Stimulated activated CD8-positive, alpha-beta memory T cell treated with anti-CD3 and anti-CD28 coated beads, Interleukin-15, amount 100 ng/mL, for 1 hour (primary cell): ENCODE measurements at places on chromosomes 5 and 9.

- no peak for DNase-seq
These were observed 2.6 kb upstream of the CEP72 start for GRCh38 chr5:609506-609905.

DNA sequence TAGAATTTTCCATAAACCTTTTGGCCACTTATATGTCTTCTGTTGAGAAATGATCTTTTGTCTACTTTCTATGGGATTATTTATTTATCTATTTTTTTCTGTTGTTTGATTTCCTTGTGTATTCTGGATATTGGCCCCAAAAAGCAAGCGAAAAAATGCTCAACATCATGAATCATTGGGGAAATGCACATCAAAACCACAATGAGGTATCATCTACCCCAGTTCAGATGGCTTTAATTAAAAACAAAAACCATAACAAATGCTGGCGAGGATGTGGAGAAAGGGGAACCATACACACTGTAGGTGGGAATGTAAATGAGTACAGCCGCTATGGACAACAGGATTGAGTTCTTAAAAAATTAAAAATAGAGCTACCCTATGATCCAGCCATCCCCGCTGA, 125.0 kb upstream of the LPCAT1 start:
- no peak for DNase-seq

DNA sequence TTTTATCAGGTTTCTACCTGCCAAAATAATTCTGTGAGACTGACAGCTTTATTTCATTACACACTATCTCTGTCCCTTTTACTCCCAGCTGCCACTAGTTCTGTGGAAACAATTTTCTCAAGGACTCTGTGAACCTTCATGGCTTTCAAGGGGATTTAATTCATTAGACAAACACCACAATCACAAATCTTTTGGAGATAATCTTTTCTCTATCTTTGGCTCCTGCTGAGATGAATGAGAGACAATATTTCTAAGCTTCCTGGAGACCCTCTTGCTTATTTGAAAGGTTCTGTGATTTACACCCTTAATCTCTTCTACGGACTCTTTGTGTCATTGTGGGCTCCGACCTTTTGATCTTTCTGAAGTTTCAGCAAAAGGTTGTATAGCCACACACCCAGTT, 222.6 kb downstream of the PRDM9 start:
- no peak for DNase-seq

- DNase-seq, result no peak
These were observed 223.0 kb downstream of the IRX1 start for GRCh38 chr5:3818624-3819023.

- DNase-seq, result no peak
These were observed 124.2 kb downstream of the GNA14 start for GRCh38 chr9:77523891-77524290.

GRCh38 chr9:132114102-132114707, 34.5 kb upstream of the MED27 start:
- no peak for DNase-seq

- DNase-seq, result no peak
These were observed 901.0 kb upstream of the CTNND2 start for GRCh38 chr5:12805165-12805698.

- DNase-seq, result no peak
These were observed 31.0 kb downstream of the KIF4B start for GRCh38 chr5:155044591-155044990.

DNA sequence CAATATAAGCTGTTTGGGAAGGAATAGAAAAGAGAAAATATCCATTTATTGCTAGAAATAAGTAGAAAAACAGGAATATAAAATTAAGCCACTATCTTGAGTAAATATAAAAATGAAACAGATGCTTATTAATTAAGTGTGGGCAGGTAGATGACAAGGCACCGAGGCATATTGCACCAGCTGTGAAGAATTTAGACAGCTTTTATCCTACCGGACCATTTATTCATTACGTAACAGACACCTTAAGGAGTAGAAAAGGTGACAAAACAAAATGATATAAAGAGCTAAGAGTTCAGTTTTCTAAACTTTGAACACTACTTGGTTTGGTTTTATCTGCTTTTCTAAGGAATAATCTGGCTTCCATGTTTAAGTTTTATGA, 404.1 kb downstream of the PTPRD start:
- no peak for DNase-seq

GRCh38 chr5:10364186-10364689, 10.7 kb downstream of the MARCHF6 start:
- no peak for DNase-seq

GRCh38 chr5:139880416-139881142, 85.0 kb downstream of the PSD2 start:
- DNase-seq, result no peak

GRCh38 chr9:131799177-131799823, 59.4 kb upstream of the RAPGEF1 start:
- DNase-seq, result peak; percentile 46

DNA sequence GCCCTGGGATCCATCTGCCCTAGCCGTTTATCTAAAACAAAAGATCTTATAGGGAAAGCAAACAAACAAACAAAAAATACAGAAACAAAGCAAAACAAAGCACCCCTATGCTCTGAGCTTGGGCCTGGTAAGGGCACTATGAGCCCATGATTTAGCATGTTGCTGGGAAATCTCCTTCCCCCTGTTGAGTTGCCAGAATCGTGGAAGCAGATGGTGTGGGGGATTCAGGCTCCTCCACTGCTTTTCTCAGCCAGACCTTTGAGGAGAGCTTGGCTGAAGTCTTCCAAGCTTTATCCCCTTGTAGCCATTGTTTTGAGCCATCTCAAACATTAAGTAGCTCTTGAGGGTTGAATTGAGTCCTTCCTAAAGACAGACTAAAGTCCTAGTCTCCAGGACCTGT, 29.9 kb downstream of the TMC1 start:
- no peak for DNase-seq

- DNase-seq, result no peak
These were observed 636.7 kb downstream of the NR2F1-AS1 start for GRCh38 chr5:92944337-92944736.

GRCh38 chr5:65672796-65673195, 48.0 kb downstream of the SHLD3 start:
- no peak for DNase-seq

DNA sequence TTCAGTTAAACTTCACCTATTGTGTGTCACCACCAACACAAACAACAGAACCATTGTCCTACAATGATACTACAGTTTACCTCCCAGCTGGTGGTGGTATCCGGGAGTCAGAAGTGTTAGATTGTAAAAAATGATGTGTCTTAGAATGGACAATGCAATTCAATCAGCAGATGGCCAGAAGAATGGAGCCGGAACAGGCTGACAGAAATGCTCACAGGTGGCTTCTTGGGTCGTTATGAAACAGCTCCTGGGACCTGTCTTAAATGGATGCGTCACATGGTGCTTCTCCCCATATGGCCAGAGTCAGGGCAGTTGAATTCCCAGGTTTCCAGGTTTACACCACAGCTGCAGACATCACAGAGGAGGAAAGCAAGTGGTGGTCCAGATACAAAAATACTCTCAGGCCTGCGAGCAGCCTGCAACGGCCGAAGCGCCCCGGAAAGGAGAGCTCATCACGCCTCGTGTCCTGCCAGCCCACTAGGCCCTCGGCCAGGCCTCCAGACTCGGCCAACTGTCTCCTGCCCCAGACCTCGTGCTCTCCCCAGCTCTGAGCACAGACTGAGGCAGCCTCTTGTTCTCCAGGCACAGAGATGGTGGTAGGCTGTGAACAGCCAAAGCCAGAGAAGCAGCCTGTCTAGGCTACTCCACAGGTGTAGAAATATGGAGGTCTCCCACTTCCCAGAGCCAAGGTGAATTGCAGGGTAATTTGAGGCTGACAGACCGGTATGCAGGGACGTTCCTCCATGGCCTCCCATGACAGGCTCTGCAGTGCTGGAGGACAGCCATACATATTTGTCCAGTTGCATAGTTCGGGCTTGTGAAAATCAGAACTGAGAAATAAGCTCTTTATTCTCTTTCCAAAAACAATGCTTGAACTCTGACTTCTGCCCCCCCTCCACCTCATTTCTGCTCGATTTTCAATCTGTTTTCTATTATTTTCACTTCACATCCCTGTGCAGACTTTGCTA, 98.5 kb upstream of the SPATA31C2 start:
- no peak for DNase-seq

DNA sequence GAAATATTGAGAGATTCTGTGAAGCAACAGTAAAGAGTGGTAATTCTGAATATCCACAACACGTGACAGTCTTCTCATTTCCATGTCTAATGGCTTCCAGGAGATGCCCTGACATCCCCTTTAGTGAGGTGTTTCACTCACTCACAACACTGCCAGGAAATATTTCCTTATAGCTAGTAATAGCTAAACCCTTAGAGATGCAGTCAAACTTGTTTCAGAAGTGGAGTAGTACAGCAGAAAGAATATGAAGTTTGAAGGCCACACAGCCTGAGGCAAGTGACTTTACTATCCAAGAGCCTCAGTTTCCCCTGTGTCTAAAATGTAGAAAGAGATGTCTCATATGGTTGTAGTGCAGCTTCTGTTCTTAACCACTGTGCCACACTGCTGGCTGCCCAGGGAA, 139.2 kb downstream of the CDK5RAP2 start:
- DNase-seq, result no peak

GRCh38 chr5:44697025-44697424, 111.7 kb upstream of the MRPS30 start:
- DNase-seq, result no peak

DNA sequence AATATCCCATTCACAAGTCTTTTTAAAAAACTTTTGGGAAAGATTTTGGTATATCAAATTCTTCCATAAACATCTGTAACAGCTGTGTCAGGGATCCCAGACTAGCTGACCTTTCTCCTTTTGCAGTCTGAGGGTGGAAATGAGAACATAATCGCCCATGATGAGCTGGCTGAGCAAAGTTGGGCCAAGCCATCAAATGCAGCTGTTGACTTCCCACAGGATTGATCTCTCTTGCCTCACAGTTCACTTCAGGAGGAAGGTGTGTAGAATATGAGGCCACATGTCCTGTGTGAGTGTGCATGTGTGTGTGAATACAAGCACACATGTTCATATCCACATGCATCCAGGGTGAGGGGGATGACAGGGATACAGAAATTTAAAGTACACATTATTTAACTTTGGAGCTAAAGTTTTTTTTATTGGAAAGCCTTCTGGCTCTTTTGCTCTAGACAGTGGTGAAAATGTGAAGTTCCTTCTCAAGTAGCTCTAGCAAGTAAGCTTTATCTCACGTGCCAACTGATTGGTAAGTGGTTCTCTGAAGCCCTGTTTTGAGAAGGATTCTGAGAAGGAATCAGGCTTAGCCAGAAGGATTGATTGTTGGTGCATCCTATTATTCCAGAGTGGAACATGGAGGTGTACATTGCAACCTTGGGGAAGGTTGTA, 468.8 kb upstream of the DMAC1 start:
- no peak for DNase-seq

GRCh38 chr9:38362852-38363588, 29.5 kb upstream of the ALDH1B1 start:
- no peak for DNase-seq

DNA sequence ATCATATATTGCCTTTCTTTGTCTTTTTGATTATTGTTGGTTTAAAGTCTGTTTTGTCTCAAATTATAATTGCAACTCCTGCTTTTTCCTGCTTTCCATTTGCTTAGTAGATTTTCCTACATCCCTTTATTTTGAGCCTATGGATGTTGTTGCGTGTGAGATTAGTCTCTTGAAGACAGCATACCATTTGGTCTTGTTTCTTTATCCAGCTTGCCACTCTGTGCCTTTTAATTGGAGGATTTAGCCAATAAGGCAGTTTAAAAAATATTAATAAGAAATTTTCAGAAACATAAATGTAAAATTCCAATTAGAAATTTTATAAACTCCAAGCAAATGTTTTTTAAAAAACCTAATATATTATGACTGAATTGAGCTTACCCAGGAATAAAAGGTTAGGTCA, 24.0 kb downstream of the BTNL8 start:
- DNase-seq, result no peak

DNA sequence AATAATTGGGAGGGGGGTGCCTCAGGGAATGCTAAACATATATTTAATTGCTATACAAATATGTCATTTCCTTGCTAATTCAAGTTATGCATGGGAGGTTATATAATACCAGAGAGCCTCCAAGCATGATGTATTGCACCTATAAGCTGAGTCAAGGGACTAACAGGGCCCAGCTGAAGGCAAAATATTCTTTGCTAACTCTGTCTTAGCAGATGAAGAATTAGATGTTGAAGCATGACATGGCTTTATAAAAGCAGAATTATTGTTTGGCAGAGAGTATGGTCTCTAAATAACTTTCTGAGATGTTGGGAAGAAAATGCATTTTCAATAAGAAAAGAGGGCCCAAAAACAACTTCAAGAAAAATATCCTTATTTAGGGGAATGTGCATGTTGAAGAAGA, 60.4 kb downstream of the SGCD start:
- no peak for DNase-seq

GRCh38 chr5:25362799-25363198, 718.0 kb upstream of the CDH10 start:
- DNase-seq, result no peak

DNA sequence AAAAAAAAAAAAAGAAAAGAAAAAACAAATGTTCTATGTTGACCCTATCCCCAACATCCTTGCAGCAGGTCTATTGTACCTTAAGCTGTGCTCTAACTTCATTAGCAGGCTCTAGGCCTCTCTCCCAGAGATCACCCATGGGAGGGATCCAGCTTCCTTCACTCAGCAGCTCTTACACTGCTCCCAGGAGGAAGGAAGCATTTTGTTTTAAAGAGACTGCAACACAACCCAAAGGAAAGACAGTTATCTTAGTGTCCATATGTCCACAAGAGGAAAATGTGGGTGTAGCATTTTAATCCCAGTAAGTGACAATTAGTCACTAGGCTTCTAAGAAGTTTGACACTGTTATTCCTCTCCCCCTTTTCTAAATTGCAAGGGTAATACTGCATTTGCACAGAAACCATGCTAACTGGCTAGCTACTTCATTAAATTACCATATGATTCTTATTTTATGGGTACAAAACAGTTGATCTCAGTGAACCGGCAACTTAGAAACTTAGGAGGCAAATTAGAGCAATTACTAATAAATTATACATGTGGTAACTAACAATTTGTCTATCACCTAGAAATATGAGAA, 58.8 kb downstream of the MARCHF3 start:
- DNase-seq, result no peak

GRCh38 chr9:27379311-27380251, 82.6 kb upstream of the EQTN start:
- DNase-seq, result no peak

- DNase-seq, result no peak
These were observed 718.8 kb downstream of the TLR4 start for GRCh38 chr9:118423021-118423420.

GRCh38 chr9:6889868-6890267, 132.1 kb downstream of the KDM4C start:
- DNase-seq, result no peak
